ENCODE measurements at places on chromosomes 11 and 22. TPM values are rescaled to one million over a fixed set of nuclear protein-coding genes. Genes with fewer than 3 reads are reported as not detected.
A peak's percentile ranks its signal among the peaks of the same experiment; 100 is the strongest.

DNA sequence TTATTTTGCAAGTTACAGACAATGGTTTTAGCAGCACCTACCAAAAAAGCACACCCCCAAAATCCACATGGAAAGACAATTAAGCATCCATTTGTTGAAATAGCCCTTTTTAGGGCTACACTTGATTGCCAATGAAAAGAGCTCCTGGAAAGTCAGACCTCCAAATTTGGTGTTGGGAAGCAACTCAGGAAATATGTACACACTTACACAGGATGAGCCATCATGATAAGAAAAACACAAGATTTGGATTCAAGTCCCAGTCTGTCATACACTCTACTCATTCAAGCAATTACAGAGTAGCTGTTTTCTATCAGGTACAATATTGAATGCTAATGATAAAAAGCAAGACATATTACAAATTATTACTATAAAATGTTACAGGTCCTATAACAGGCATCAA lies 31.5 kb downstream of the FAM168A start:
- no peak for DNase-seq

The QSER1 gene
- total RNA-seq = 100.0 TPM

DNA sequence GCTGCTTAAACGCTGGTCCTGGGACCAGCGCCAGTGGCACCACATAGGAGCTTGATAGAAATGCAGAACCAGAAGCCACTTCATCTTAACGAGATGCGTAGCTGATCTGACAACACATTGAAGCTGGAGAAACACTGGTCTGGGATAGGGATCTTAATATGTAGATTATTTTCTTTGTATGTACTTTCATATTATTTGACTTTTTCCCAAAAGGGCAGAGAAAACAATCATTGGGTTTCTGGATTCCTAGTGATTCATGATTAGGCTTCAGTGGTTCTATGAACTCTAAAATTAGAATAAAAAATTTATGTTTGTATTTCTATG lies 12.3 kb downstream of the MPEG1 start:
- DNase-seq = peak; percentile 26

DNA sequence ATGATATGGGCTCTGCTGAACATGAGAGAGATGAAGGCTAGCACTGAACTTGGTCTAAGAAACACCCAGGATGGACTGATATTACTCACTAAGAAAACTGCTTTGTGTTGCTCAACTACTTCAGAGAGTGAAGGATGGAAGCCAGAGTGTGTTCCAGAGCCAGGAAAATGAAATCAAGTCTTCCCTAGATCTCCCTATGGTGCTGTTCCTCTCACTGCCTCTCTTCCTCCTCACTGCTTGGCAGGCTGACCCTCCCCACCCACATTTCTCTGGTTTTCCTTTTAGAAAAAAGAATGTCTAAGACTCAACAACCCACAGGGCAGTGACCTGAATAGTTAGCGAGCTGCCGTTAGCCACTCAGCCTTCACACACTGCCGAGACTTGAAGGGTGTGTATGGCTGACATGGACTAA lies 65.6 kb downstream of the CCDC81 start:
- DNase-seq = no peak

GRCh38 chr11:128772814-128773213 lies 78.9 kb downstream of the FLI1 start:
- no peak for DNase-seq

- no peak for DNase-seq
Measured at GRCh38 chr22:44438056-44438455, 60.0 kb downstream of the RTL6 start.

DNA sequence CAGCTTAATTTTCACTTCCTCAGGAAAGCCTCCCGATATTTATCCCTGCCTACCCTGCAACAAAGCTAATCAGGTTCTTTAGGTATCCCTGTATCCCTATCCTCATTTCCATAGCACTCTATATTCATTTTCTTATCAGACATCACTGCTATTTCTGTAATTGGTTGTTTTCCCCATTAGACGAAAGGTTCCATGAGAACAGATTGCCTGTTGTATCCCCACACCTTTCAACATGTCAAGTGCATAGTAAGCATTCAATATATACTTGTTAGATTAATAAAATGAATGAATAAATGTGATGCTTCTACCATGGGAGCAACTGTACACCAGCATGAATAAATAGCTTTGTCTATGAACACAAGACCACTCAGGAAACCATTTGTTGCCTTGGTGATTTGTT lies 499.8 kb downstream of the DLG2 start:
- no peak for DNase-seq
